ENCODE measurements at places on chromosomes 2 and 18.

DNA sequence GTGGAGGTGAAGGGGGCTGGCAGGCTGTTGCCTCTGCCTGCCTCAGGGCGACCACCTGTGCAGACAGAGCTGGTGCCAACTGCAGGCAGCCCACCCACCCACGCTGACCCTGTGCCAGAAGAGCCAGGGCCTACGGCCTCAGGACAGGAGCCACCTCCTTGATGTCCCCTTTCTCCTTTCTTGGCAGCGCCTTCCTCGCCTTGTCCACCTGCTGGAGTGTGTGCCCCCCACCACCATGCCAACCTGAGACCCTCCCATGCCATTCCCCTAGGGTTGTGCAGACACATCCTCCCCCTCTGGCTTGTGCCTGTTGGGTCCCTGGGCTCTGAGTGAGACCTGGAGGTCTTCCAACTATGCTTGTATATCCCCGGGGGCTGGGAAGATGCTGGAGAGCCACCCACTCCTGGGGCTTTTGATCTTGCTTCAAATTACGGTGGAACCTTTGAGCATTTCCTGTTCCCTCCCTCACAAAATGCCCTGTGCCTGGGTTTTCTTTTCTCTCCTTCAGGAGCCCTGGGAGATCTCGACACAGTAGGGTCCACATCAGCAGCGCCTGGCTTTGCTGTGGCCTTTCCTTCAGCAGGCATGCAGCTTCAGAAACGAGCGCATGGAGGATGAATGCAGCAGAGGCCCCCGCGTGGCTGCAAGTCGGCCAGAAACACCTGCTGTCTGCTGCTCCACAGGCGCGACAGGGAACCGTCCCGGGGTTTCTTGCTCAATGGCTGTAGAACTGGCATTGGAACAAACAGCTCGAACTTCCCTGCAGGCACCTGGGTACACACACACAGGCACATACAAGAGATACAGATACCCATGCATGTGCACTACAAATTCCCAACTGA is 65.9 kb upstream of the SH3RF3 start:
- DNase-seq = no peak

- DNase-seq = no peak
These were observed 129.3 kb upstream of the CTAGE1 start for GRCh38 chr18:22546905-22547570.

- DNase-seq = no peak
These were observed 2.3 kb downstream of the KRCC1 start for GRCh38 chr2:88053296-88053695.

DNA sequence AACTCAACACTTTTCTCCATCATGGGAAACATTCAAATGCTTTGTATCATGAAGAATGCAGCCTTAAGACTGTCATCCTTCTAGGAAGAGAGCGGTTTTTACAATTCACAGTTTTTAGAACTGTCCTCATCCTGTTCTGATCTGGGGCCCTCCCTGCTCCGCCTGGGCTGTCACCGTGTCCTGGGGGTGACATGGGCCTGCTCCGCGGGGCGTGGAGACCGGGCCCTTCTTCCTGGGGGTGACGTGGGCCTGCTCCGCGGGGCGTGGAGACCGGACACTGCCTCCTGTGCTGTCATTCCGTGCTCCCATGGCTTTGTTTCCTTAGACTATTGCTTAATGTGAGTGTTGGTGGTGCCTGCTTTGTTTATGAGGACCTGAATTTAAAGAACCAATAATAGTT is 122.8 kb downstream of the TMEM18 start:
- no peak for DNase-seq

- no peak for DNase-seq
These were observed 338.3 kb downstream of the MYCN start for GRCh38 chr2:16278421-16279200.

DNA sequence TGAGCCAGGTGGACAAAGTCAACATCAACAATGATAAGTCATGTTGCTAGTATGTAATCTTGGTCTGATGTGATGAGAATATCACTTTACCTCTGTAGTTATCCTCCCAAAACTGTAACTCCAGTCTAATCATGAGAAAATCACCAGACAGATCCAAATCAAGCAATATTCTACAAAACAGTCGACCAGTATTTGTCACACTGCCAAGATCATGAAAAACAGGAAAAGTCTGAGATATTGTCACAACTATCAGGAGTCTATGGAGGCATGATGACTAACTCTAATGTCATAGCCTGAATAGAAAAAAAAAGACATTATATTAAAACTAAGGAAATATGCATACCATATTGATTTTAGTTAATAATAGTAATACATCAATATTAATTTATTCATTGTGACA is 1883.3 kb upstream of the CELF4 start:
- DNase-seq = no peak

DNA sequence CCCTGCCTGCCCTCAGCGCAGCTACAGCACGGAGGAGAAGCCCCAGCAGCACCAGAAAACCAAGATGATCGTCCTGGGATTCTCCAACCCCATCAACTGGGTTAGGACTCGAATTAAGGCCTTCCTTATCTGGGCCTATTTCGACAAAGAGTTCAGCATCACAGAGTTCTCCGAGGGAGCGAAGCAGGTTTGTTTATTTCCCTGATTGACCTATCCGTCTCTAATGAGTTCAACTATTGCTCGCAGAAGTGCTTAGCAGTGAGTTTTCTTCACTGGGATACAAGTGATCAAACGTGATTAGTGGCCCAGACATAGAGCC is 639 bp downstream of the MAIP1 start:
- DNase-seq = peak; percentile 5

DNA sequence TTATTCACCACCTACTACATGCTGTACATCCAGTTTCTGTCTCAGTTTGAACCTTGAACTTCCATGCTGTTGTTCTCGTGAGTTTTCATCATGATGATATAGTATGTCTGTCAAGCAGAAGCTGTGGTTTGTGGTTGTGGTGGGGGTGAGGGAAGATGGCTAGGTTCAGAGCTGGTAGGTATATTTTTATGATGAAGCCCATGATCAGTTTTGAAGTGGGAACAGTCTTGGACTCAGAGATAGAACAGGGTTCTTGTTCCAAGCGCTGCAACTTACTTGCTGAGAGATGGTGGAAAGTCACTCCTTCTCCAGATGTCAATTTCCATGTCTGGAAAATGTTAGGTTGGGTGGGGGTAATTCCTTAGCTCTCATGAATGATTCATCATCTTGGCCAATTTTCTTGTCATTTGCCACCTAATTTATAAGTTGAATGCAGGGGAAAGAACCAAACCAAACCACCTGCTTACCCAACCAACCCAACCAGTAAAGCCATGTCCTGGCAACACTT is 21.6 kb downstream of the PMAIP1 start:
- DNase-seq = no peak

DNA sequence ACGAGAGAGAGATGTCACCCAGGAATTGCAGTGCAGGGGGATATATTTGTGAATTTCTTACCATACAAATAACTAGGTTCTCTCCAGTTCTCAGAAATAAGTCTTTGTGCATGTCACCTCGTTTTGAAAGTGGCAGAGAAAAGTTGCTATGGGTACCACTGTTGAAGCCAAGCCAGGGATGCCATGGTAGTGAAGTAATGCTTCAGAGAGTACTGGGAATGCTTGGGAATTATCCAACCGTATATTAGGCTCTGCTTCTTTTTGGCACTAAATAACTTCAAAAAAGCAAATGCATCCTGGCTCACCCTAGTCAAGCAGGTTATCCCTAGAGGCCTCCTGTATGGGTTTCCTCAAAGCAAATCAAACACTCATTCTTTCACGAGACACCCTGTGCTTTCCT is 50.7 kb upstream of the DDX18 start:
- no peak for DNase-seq

- no peak for DNase-seq
These were observed 24.5 kb downstream of the HDAC4 start for GRCh38 chr2:239376351-239376750.

DNA sequence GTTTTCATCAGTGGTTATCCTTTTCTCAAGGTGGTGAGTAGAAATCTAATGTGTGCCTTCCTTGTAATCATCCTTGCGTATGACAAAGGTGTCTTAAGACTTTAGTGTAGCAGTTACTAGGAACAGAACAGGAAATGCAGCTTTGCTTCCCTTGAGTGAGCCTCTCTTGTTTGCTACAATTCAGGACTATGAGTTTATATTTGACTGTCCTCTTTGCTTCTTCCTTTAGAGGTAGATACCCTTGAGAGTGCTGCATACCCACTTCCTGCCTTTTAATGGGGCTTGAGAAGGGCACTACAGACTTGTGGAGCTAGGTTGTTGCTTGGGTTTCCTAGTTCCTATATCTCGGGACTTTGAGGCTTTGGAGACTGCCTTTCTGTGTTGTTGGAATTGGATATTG is 3.8 kb downstream of the KCNJ13 start:
- DNase-seq = no peak

GRCh38 chr2:106160786-106161261 is 33.3 kb downstream of the UXS1 start:
- DNase-seq = no peak

GRCh38 chr2:70551167-70551566 is 2.5 kb downstream of the TGFA start:
- DNase-seq = no peak

- DNase-seq = no peak
These were observed 1.3 kb downstream of the ATP8B1 start for GRCh38 chr18:57801761-57802212.

DNA sequence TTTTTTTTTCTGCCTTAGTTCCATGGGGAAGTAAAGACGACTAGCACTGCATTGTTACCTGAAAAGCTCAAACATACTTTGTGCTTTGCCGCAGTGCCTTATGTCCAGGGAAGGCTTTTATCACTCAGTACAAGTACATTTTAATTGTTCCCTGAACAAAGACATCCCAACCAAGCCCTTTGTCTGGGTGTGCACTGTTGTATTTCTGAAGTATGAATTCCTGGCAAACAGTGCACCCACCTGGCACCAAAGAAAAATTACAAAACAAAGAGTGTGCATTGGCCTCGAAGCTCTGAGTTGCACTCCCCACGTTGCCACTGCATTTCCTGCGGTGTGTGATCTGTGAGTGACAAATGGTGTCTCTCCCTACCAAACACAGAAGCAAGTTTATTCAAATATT is 858.5 kb upstream of the PIK3C3 start:
- DNase-seq = no peak

GRCh38 chr2:4903656-4904348 is 788.4 kb upstream of the SOX11 start:
- DNase-seq = no peak

GRCh38 chr2:69797836-69798289 is 31.6 kb upstream of the GMCL1 start:
- DNase-seq = no peak

GRCh38 chr2:134268265-134268664 is 14.4 kb downstream of the MGAT5 start:
- no peak for DNase-seq

GRCh38 chr2:129742415-129743180 is 236.9 kb upstream of the RAB6C start:
- DNase-seq = no peak

DNA sequence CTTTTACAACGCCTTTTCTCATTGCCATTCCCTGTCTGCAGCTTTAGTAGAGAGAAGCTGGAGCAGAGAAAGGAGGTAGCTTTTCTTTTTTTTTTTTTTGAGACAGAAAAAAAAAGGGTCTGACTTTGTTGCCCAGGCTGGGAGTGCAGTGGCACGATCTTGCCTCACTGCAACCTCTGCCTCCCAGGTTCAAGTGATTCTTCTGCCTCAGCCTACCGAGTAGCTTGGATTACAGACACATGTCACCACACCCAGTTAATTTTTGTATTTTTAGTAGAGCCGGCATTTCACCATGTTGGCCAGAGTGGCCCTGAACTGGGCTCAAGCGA is 25.0 kb upstream of the ACSL3 start:
- DNase-seq = no peak

GRCh38 chr2:148947299-148947698 is 72.3 kb downstream of the KIF5C start:
- DNase-seq = no peak

- DNase-seq = no peak
These were observed 56.9 kb upstream of the NFU1 start for GRCh38 chr2:69494126-69494525.

GRCh38 chr2:51597086-51597485 is 565.2 kb upstream of the NRXN1 start:
- DNase-seq = no peak

DNA sequence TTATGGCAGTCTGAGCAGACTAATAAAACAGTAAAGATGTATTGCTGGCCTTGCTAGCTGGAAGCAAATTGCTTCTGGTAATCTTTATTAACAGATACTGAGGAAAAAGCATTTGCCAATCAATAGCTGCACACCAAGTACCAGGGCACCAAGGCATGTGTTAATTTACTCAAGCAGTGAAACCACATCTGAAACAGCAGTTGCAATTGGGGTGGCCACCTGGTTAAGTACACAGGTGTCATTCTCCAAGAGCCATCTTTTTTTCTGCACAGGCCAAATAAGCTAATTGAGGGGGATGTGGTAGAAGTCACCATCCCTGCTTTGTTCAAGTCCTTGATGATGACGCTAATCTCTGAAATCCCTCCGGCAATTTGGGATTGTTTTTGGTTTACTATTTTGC is 8.6 kb upstream of the SEH1L start:
- no peak for DNase-seq

DNA sequence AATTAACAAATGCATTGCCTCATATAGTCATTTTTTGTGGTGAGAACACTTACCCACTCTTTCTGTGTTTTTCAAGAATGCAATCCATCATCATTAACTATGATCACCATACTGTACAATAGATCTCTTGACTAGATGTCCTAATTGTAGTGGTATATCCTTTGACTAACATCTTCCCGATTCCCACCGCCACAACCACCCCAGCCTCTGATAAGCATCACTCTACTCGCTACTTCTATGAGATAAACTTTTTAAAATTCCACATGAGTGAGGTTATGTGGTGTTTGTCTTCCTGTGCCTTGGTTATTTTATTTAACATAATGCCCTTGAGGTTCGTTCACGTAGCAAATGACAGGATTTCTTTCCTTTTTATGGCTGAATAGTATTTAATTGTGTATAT is 6.6 kb downstream of the VWA3B start:
- DNase-seq = no peak

DNA sequence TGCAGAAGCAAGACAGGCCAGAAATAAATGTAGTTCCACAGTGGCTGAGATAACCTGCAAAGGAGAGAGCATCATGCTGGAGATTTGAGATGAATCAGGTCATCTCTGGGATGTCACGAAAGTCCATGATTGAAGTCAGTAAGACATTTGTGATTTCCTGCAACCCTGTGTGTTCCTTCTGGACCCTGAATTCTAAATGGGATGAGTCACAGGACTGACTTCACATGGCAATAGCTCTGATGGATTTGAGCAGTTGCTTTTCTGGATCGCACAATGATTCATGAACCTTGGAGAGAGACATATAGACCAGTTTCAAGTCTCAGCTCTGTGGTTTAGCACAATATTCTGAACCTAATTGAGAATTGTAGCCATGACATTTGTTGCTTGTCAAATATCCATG is 102.9 kb downstream of the TSN start:
- no peak for DNase-seq

DNA sequence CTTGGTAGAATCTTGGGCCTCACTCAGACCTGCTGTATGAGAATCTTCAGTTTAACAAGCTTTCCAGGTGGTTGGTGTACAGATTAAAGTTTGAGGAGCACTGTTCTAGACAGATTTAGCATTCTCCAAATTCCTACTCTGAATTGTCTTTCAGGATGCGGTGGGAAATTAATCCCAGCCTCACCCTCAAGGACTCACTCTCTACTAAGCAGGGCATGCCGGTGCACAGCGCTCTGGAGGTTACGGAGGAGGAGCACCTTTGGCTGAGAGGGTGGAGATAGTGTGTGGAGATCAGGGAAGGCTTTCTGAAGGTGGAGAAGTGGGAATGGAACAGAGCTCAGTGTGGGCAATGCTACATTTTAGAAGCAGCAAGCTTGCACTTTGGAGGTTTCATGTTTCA is 359.2 kb downstream of the LRATD1 start:
- DNase-seq = no peak

Data from neural crest cell (in vitro differentiated cells).